ENCODE measurements at places on chromosomes 7 and 10.

DNA sequence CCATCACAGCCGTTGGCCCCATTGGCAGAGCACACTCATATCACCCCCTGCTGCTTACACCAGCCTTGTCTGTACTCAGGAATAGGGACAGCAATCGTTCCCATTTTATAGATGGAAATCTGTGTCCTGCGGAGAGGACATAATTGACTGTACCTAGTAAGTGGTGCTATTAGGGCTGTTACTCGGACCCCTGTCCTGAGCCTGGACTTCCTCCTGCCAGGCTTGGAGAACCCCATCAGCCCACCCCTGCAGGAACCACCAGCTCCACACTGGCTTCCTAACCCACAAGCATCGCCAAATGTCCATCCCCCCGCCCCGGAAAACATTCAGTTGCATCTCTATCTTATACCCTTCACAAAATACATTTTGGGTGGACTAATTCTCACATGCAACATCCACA lies 139.8 kb upstream of the RET start:
- no peak for DNase-seq

DNA sequence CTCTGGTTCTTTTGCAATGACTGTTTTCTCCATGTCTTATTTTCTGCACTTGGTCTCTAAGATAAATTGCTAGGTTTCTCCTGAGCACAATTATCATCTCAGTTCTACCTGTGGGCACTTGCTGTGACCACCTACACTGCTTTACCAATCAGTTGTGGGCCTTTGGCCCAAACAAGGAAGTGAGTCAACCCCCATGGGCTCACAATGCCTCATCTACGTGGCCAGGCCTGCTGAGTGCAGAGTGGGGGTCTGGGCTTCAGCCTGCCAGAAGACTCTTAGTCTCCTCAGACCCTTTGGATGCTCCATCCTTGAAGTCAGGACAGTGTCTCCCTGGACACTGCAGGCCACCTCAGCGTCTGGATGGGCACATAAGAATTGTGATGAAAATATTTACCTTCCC lies 20.3 kb downstream of the SCART1 start:
- DNase-seq = no peak

DNA sequence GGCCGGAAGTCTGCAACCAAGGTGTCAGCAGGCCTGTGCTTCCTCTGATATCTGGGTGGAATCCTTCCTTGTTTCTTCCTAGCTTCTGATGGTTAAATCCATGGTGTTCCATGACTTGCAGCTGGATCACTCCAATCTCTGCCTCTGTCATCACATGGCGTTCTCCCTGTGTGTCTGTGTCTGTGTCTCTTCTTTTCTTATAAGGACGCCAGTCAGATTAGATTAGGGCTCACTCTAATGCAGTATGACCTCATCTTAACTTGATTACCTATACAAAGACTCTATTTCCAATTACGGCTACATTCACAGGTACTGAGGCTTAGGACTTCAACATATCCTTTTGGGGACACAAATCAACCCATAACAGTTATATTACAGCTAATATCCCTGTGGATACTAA lies 70.3 kb upstream of the FAM3C start:
- DNase-seq = no peak

DNA sequence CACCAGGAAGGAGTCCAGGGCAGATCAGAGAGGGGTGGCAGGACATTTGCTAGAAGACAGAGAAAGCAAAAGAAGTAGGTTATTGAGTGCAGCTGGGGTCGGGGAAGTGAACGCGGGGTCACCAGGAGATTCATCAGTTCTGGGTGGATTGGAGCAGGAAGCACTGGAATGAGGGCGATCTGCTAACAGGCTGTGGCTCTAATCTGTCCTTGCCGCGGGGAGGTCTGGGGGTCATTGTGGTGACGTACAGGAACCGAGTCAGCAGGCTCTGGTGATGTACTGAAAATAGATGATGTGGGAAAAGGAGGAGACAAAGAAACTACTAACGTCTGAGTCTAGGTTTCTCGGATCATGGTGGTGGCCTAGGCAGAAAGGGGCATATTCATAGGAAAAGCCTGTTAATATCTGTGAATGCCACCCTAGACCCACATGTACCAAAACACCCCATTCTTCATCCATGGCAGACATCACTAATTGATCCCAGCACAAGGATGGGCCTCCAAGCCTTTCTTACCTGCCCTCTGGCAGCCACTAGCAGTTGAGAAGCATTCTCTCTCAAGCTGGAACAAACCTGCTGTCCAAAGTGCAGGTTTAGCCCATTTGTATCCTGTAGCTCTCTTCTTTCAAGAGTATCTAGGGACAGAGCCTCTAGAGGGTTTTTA lies 134.5 kb downstream of the C10orf105 start:
- no peak for DNase-seq

- no peak for DNase-seq
These were observed 20.3 kb downstream of the VCL start for GRCh38 chr10:74018241-74018640.

- DNase-seq = peak; percentile 59
These were observed 25.8 kb upstream of the PPP2R2D start for GRCh38 chr10:131874991-131875451.

- no peak for DNase-seq
These were observed 19.4 kb downstream of the RBM28 start for GRCh38 chr7:128324368-128324680.

DNA sequence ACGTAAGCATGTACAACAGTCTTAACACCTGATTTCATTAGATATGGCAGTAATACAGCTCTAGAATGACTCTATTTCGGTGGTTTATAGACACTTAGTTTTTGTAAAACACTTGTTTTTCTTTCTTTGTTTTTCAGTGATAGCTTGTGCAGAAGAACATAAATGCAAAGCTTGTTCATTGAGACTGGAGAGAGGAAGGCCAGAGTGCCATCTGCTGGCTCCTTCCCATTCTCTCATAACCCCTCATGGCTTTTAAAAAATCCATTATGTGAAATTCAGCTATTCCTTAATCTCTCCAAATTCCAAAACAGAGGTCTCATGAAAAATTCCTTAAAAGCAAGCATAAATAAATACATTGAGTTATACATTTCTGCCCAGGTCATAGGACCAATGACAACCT lies 76.3 kb downstream of the CACNB2 start:
- DNase-seq = no peak

DNA sequence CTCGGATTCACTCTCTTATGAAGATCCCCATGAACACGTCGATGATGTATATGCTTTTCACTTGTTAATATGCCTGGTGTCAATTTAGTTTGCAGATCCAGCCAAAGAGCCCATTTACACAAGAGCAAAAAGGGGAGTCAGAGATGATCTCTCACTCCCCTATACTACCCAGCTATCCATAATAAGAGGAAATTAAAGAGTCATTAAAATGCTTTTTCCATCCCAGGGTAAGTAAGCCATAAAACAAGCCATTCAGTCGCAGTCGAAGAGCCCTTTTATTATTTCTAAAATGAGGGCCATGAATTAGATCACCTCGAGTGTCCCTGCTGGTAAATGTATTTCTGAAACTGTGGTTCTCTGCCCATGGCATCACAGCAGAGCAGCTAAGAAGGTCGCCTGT lies 41.2 kb downstream of the CHCHD3 start:
- no peak for DNase-seq

DNA sequence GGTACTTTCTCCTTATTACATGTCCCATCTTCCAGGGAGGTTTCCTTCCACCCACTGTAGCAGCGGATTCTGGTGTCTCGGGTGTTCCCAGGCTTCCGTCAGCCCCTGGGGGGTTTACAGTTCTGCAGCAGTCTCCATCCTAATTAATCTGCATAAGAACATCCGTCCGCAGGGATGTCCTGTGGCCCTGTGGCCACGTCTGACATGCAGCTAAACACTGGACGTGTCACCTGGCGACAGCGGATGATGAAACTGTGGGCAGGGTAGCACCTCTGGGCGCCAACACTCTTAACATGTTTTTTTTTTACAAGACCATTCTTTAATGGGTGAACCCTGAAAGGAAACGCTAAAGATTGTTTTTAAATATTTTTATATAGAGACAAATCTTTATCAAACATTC lies 58.2 kb downstream of the DIP2C start:
- no peak for DNase-seq

- no peak for DNase-seq
These were observed 173.8 kb upstream of the PLXNA4 start for GRCh38 chr7:132750096-132750495.

- DNase-seq = no peak
These were observed 259.9 kb downstream of the CACNA2D1 start for GRCh38 chr7:82183634-82184033.

DNA sequence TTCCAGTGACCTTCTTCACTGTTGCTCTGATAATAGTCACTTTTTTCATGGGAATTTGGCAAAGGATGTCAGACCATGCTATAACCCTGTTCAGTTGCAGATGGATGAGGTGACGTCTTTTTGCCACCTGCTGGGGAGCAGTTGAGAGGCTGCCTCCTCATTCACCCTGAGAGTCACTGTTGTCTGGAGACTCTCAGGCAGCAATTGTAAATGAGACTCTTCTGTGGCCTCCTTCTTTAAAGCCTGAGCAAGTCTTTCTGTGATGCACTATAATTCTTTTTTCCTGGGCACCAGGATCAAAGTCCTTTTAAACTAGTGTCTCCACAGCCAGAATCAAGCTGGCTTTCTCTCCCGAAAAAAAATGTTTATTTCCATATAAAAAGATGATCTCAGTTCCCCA lies 345.1 kb downstream of the ARL4A start:
- no peak for DNase-seq

- DNase-seq = no peak
These were observed 71.2 kb downstream of the ADCYAP1R1 start for GRCh38 chr7:31123321-31123720.

DNA sequence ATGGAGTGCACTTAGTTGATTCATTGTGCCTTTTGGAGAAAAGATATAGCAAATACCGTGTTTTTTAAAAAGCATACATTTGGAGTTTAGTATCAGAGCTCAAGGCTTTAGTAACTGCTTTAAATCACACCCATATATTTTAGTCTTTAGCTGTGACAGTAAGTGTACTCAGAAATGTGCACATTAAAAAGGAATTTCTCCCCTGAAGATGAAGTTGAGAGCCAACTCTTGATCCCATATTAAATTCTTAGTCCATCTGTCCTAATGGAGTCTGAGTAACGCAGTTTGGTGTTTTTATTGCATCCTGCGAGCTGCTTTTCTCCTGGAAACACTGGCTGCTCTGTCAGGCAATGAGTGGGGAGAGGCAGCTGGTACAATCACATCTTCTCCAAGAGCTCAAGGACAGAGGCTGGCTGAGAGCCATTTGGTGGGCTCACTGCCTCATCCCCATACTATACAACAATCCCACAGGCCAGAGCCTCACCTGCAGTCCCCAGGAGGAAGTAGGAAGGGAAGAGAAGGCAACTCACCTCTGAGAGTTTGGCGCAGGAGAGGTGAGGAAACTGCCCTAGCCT lies 473.6 kb upstream of the C7orf33 start:
- DNase-seq = no peak

- DNase-seq = no peak
These were observed 9.8 kb upstream of the AEBP1 start for GRCh38 chr7:44094365-44094764.

DNA sequence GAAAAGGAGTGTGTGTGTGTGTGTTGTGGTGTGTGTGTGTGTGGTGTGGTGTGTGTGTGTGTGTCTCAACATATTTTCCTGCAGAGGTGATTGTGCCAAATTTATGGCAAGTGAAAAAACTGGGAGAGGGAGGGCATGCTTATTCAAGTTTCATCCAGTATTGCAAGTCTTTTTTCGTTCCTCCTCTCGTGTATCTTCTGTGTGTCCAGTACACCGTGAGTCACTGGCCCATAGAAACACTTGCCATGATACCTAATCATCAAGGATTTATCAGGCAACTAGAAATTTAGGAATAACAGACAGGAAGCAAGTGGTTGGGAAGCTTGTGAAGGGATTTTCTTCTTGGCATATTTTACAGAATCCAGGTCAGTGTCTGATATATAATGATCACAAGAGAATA lies 820.5 kb downstream of the GATA3 start:
- no peak for DNase-seq

- no peak for DNase-seq
These were observed 11.9 kb upstream of the SLC12A9 start for GRCh38 chr7:100840470-100841100.

DNA sequence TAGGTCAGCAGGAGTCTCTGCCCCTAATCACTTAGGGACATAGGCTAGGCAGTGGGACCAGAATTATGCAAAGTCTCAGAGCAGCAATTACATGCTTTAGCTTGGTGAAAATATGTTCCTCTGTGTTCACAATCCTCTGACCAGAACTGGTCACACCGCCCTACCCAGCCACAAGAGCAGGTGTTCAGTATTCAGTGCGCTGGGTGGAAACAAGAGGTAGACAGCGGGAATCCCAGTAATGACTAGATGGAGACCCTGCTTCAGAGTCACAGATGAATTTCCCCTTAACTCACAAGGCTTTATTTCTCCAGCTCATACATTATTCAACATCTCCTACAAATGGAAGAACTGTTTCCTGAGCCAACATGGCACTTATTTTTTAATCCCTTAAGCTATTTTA lies 763.7 kb upstream of the POM121L12 start:
- DNase-seq = no peak

GRCh38 chr7:75629044-75629443 lies 109.7 kb downstream of the HIP1 start:
- DNase-seq = no peak

DNA sequence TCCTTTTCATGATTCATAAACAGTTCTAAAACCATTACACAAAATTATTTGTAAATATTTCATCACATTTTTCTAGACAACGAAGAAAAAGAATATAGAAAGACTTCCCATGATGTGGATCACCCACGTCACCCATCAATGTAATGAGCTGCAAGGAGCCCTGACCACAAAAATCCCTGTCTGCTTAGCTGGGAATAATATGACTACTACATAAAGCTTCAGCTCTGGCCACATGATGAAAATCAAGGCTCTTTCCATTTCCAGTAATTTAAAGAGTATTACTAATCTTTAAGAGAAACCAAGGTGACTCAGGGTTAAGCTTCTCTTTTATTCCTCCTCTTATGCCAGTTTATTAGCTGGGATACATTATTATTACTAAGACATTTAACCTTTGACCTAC lies 180.8 kb upstream of the CACNA2D1 start:
- no peak for DNase-seq

DNA sequence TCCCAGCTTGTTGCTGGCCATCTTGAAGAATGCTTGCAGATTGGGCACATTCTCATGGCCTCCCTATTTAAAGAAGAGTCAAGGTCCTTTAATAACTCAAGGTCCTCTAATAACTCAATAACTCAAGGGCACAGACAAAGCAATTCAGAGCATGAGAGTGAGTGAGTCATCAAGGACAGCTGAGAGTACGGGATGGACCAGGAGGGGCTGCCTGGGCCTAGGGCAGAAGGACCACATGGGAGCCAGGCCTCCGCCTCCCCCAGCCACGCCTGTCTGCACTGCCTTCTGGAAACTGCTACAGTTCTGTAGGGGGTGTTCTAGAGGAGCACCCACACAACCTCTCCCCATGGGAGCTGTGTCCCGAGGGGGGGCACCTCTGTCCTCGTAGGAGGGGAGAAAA lies 48.9 kb downstream of the ZNF503 start:
- DNase-seq = no peak
